Hematopoietic multipotent progenitor cell treated with erythropoietin and hydrocortisone succinate and interleukin-3 and kit ligand, for 15 days (in vitro differentiated cells): ENCODE measurements at places on chromosomes 11 and 22.

DNA sequence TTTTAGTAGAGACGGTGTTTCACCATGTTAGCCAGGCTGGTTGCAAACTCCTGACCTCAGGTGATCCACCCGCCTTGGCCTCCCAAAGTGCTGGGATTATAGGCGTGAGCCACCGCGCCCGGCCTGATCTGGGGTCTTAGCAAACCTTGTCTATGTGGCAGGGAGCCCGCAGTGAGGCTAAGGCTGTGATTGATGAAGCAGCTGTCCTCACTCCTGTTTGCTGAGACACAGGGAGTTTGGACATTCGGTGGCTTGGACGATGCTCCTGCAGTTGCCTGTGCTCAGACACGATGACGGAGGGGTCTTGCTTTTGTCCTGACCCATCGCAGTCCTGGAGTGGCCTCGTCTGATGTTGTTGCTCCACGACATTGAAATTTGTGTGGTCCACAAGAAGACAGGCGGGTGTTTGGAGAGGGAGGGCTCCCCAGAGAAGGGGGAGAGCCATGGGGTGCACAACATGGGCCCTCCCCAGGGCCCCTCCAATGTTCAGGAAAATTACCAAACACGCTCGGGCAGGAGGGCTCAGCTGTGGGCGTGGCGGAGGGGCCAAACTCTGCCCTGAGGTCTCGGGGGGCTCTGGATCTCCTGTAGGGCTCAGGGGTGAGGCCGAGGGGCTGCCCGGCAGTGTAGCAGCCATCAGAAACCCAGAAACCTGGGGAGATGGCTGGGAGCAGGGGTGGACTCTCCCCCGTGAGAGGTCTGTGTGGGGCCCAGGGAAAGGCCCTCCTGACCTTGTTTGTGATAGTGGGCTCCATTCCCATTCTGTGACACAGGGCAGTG is 41.8 kb upstream of the PRR5 start:
- DNase-seq, result no peak

- DNase-seq, result peak; percentile 63
Measured at GRCh38 chr11:69915501-69916250, 96.5 kb upstream of the FGF3 start.

DNA sequence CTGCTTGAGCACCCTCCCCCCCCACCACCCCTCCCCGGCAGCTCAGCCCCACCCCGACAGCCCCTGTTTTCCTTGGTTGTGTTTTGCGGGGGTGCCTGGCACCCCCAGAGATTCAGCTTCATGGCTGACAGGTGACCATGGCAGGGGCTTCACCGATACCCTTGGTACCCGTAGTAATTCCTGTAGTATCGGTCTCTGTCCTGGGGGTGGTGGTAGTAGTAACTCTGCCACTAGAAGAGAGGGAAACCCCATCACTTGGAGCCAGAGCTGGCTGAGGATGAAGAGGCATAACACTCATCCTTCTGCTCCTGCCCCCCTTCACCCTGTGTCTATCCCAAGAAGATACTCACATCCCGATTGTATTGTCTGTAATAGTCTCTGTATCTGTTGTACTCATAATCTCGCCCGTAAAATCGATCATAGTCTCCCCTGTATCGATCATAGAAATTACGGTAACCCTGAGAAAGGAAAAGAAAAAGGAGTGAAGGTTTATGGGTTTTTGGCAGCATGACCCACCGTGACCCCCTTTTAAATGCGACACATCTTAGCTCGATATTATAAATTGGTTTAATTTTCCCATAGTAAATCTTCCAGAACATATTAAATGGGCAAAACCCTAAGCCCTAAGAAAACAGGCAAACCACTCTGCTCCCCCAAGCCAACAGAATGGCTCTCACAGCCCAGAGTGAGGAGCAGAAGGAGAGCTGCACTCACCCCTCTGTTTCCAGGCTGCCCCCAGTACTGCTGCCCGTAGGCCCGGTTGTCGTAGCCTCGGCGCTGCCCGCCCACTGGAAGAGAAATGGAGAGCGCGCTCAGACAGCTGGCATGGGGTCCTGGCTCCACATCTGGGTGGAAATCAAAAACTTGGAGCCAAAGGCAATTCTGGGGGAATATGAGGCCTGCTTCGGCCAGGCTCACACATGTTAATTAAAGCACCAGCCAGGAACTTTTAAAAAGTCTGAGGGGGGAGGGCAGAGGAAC is 8.0 kb downstream of the GNG3 start:
- no peak for DNase-seq

DNA sequence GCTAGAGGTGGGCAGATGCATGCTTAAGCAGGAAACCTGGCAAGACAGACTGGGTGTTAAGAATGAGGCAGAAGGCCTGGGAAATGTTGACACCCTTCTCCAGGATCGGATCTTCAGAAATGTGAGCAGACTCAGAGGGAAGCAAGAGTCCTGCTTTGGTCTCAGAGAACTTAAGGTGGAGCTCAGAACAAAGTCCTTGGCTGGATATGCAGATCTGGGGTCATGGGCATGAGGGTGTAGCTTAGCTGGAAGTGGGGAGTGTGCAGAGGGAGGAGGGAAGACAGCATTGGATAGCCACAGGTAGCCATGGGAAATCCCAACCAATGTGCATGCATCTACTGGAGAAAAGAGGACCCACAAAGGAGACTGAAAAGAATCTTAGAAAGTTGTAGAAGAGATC is 58.6 kb upstream of the CDON start:
- DNase-seq, result no peak

GRCh38 chr22:42360348-42360747 is 71.9 kb downstream of the NFAM1 start:
- no peak for DNase-seq

DNA sequence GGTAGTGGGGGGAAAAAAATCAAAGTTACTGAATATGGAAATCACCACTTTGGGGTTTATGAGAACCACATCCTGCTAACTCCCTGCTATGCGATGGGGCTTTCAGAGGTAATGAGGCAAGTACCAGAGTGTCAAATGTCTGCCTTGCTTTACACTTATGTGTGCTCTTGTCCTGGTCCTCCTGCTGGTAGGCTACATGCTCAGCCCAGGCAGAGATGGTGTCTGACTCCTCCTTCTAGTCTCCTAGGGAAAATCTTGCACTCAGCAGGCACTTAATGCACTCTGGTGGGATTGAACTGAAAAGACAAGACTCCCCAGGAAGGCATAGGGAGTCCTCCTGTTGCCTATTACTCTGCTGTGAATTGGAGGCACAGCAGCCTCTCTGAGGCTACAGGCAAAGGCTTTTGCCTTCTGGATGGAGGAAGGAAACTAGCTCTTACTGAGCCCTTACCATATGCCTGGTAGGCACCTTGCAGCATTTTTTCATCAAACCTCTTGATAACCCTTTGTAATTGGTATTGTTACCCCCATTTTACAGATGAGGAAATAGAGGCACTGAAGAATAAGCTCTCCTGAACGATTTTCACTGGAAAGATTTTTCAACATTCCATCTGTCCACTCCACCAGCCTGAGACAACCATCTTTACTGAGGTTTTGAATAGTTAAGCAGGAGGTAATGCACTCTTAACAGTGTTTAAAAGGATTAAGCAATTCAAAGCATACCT is 132.1 kb upstream of the PAX6 start:
- no peak for DNase-seq

DNA sequence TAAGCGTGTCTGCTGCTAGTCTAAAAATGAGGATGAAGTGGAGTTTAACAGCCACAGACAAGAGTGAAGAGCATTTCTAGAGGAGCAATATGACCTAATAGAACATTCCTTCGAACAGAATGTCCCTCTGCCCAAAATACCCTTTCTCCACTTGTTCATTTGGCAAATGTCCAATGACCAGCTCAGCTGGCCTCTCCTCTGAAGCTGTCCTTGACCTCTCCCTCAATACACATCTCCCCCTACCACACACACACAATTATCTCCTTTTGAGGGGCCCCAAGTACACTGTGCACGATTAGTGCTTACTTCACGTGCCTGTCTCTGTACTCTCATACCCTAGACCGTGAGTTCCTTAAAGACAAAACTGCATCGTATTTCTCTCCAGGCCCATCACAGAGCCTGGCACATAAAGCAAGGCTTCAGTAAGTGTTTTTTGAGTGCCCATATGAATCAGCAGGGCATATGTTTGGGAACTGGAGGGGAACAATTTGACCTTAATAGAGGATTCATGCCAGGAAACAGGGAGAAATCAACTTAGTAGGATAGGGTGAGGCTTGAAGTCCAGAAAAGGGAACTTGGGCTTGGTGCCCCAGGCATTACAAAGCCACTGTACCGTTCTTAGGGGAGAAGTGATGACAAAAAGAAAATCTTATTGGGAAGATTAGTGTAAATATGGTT is 18.1 kb upstream of the NCAM1 start:
- no peak for DNase-seq

- DNase-seq, result peak; percentile 70
Measured at GRCh38 chr11:406796-407650, 7.8 kb downstream of the SIGIRR start.

GRCh38 chr22:48898524-48899250 is 929.0 kb downstream of the BRD1 start:
- DNase-seq, result no peak

DNA sequence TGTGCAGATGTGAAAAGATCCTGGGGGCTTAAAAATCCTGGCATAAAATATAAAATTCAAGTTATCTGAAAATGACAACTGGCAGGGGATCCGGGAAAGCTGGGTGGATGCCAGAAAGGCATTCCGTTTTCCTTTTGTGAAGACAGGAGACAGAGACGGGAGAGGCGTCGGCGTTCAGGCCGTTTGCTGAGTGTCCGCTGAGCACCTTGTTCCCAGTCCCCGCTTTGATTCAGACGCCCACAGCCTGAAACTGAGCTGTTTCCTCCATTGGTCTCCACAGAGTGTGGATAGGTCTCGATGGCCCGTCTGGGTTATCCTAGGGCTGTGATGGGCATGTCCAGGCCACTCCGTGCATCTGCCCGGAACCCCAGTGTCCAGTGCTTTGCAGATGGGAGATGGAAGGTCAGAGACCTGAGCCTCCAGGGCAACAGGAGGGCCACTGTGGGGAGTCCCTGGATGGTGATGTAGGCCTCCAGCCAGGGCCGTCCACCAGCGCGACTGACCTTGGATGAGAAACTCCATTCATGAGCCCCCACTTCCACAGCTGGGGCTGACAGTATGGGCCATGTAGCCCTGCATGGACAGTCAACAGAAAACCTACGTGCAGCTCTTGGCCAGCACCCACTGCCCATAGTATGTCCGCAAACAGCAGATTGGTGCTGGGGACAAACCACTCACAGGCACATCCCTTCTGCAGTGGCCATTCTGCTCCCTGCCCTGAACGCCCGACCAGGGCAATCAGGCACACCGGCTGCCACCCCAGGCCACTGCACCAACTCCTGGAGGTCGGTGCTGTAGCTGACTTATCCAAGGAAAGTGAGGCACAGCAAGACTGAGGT is 11.6 kb downstream of the MRGPRF start:
- DNase-seq, result no peak

DNA sequence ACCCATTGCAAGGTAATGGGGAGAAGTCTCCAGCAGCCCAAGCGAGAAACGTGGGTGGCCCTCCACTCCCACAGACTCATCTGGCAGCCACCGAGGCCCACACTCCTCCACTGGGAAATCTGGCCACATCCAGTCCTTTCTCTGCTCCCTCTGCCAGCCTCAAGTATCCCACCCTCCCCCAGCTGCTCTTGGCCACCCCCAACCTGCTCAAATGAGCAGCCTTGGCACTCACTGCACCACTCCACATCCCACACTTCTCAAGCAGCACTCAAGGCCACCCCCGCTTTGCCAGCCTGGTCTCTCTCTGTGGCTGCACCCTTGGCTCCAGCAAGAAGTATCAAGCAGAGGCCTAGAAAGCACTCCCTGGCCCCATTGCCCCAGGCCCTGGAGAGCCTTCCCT is 28.2 kb downstream of the SLC22A12 start:
- DNase-seq, result no peak

- DNase-seq, result no peak
Measured at GRCh38 chr22:26444777-26445176, 15.7 kb downstream of the ASPHD2 start.
